ENCODE measurements at places on chromosomes 2 and 18. TPM values are rescaled to one million over a fixed set of nuclear protein-coding genes. Genes with fewer than 3 reads are reported as not detected.

The ME2 gene
- total RNA-seq, result 40.9 TPM

The AQP4 gene
- 0.69 TPM for total RNA-seq

The NCL gene
- 133 TPM for total RNA-seq

- DNase-seq, result no peak
Measured at GRCh38 chr2:51613-52012, 5.3 kb upstream of the FAM110C start.

- no peak for DNase-seq
Measured at GRCh38 chr2:129722306-129723019, 257.0 kb upstream of the RAB6C start.

GRCh38 chr2:176455816-176456291 lies 186.6 kb downstream of the MTX2 start:
- no peak for DNase-seq

DNA sequence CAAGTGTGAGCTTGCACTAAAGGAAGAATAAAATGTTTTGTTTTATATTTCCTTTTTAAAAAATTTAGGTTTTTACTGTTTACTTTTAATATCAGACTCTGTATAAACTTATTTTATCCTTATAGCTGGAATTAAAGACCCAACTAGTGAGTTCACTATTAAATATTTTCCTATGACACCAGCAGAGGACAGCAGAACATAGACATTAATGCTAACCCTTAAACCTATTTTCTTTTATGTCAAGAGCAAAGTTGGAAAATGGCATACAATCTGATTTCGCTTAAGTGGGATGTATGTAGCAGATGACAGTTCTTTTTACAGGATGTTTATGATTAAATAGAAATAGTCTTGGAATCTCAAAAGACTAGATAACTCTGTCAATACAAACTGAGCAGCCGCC lies 188.2 kb upstream of the XIRP2 start:
- DNase-seq, result no peak

All from adrenal gland (tissue), 19 donors.